Psoas muscle (tissue), 8 donors: ENCODE measurements at places on chromosomes 6 and 20. TPM values are rescaled to one million over a fixed set of nuclear protein-coding genes. Genes with fewer than 3 reads are reported as not detected.

DNA sequence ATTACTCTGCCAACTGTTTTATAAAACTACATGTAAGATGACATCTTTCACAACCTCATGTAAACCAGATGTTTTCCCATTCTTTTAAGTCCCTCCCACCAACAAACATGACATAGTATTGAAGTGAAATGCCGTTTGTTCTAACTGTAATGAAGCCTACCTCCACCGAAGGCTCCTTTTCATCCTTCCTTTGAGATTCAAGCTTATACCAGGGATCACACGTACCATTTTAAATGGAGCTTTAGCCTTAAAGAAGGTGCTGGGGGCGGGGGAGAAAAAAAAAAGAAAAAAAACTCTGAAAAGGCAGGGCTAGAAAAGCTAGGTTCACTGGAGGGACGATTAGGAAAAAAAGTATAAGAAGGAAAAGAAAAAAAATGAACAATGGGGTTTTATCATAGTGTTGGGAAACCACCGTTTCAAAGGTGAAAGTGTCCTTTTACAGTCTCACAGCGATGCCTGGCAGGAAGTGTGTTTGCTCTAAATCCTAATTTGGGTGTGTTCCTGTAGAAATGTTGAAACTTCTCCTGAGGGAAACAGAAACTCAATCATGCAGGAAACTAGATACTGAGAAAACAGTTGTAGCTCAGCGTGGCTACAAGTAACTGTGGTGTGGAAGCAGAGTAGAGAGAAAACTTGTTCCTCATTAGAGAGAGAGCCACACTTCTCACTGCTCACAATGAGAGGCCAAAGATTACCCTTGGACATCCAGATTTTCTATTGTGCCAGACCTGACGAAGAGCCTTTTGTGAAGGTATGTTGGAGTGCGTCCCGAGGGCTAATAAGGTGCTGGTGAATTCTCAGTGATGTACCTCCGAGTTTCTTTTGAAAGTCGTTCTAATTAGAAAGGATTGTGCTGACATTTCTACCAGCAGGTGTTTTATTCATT is 37.6 kb upstream of the HINT3 start:
- H3K4me1 ChIP-seq, result no peaks in the 10 kb centered on the region
- DNase-seq, result no peak
- H3K27me3 ChIP-seq, result no peaks in the 10 kb centered on the region
- peak overlapping the region; percentile 75 for H3K27ac ChIP-seq
- H3K4me3 ChIP-seq, result peak overlapping the region; percentile 59
- H3K36me3 ChIP-seq, result peaks cover 55% of the 10 kb centered on the region

GRCh38 chr6:30875244-30876038 is 8.9 kb upstream of the DDR1 start:
- H3K27ac ChIP-seq, result peak overlapping the region; percentile 89
- peaks cover 28% of the 10 kb centered on the region for H3K4me1 ChIP-seq
- no peaks in the 10 kb centered on the region for H3K36me3 ChIP-seq
- H3K4me3 ChIP-seq, result no peak overlapping the region
- DNase-seq, result no peak

Gene OVOL2
- not detected for total RNA-seq

DNA sequence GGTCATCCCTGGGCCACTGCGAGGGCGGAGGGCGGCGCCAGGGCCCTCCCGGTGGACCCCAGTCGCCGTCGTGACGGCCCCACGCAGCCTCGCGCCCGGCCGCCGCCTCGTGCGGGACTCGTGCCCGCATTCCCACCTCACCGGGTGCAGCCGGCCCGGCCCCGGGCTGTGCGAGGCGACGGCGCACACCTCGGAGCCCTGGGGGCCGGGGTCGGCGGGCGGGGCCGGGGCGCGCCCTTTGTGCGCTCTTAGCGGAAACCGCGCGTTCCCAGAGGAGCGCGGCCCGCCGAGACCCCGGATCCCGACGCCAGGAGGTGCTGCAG is 5.5 kb upstream of the DLL1 start:
- peak overlapping the region; percentile 70 for H3K4me3 ChIP-seq
- DNase-seq, result no peak
- H3K27ac ChIP-seq, result no peak overlapping the region
- peaks cover 27% of the 10 kb centered on the region for H3K4me1 ChIP-seq
- H3K27me3 ChIP-seq, result no peaks in the 10 kb centered on the region
- H3K36me3 ChIP-seq, result no peaks in the 10 kb centered on the region

GRCh38 chr6:31172973-31173384 is 2.5 kb upstream of the POU5F1 start:
- no peaks in the 10 kb centered on the region for H3K27me3 ChIP-seq
- no peak for DNase-seq
- no peak overlapping the region for H3K4me3 ChIP-seq
- no peak overlapping the region for H3K27ac ChIP-seq
- no peaks in the 10 kb centered on the region for H3K36me3 ChIP-seq
